ENCODE measurements at places on chromosomes 12 and 14.

DNA sequence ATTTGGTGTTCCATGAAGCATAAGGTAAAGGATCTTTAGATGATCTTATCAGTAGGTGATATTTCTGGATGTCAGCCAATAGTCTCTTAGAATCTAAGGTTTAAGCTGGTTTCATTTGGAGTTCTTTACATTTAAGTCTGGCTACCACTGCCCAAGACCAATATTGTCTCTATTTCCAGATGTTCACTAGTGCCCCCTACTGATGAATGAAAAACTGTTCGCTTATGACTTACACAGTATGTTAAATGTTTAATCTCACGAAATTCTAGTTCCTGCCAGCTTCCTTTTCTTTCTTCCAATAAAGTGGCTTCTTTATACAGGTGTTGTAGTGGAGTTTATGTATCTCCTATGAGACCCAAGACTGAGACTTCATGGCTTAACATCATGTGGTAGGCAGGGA is 31.8 kb upstream of the MIS18BP1 start:
- no peaks in the 10 kb centered on the region for H3K4me1 ChIP-seq
- no peaks in the 10 kb centered on the region for H3K27me3 ChIP-seq
- no peak overlapping the region for H3K27ac ChIP-seq
- DNase-seq = no peak
- no peaks in the 10 kb centered on the region for H3K36me3 ChIP-seq

DNA sequence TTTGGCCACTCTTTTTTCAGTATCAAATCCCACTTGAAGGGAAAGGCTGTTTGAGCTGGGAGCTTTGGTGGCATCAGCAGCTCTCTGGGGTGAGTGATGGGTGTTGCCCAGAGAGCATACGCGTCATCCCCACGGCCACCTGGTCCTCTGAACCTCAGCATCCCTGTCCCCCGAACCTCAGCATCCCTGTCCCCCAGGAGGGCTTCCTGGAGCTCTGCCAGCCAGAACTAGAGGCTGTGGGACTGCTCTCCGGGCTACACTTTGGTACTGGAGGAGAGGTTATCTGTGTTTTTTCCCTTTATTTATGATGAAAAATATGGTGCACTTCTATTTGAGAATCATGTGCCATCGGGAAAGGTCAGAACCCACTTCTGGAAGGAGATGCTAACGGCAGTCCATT is 131.5 kb upstream of the RTL1 start:
- H3K36me3 ChIP-seq = no peaks in the 10 kb centered on the region
- H3K4me1 ChIP-seq = no peaks in the 10 kb centered on the region
- H3K4me3 ChIP-seq = no peak overlapping the region
- no peak overlapping the region for H3K27ac ChIP-seq
- no peaks in the 10 kb centered on the region for H3K27me3 ChIP-seq

GRCh38 chr12:120094485-120094884 is 22.1 kb downstream of the RAB35 start:
- H3K4me3 ChIP-seq = no peak overlapping the region
- H3K4me1 ChIP-seq = no peaks in the 10 kb centered on the region
- no peaks in the 10 kb centered on the region for H3K27me3 ChIP-seq
- no peak for DNase-seq
- no peak overlapping the region for H3K27ac ChIP-seq

DNA sequence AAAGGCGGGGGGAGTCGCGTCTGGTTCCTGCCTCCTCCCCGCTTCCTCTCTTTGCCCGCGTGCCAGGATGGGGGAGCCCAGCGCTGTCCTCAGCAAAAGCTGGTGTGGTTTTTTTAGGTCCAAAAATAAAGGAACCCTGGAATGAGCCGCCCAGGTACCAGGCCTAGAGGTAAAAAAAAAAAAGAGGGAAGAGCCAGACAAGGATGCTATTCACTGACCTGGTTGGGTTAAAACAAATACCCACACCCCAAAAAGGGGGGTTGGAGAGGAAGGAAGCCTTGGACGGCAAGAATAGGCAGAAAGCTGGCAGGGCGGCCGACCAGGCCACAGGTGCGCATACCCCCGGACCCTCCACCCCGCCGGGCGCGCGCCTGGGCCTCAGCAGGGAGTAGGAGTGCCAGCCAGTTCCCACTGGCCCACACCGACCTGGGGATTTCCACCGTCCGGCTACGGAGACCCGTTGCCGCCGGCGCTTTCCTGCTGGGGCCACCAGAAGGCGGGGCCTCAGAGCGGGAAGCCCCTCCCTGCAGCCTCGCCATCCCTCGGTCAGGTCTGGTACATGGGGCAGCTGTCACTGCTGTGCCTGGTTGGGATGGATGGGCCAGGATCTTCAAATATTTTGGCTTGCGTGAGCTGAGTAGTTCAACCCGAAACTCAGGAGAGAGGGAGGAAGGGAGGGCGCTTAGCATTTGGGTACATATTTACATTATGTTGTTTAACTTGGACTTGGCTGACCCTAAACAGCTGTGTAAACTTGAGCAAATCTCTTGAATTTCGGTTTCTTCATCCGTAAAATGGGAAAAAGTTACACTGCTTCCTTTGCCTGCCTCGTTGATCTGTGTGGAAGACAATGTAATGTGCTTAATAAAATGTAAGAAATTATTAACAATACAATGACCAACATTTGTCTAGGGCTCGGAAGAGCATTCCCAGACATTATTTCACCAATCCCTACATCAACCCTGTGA is 5.4 kb upstream of the IRF2BPL start:
- no peaks in the 10 kb centered on the region for H3K36me3 ChIP-seq
- H3K27me3 ChIP-seq = no peaks in the 10 kb centered on the region
- peaks cover 68% of the 10 kb centered on the region for H3K4me1 ChIP-seq
- H3K4me3 ChIP-seq = peak overlapping the region; percentile 49
- peak overlapping the region; percentile 96 for H3K27ac ChIP-seq
- peak; percentile 77 for DNase-seq

- no peaks in the 10 kb centered on the region for H3K27me3 ChIP-seq
- no peak overlapping the region for H3K4me3 ChIP-seq
- no peak overlapping the region for H3K27ac ChIP-seq
Measured at GRCh38 chr12:23626791-23627190, 322.7 kb downstream of the SOX5 start.

DNA sequence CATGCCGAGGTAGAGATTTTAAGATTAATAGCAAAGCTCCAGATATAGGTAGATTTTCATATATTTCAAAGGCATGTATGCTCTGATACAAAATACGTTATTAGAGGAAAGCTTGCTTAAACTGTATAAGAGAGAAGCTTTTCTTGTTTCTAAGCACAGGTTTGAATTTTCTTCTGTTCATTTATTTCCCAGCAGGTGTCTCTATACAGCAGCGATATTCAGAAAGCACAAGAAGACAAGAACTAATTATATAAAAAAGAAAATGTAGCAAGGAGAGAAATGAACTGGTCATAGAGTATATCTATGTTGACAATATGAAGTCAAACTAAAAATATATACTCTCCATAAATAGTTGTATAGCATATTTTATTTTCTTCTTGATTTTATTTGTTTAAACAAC is 307.4 kb upstream of the NOVA1 start:
- H3K27ac ChIP-seq = no peak overlapping the region
- H3K36me3 ChIP-seq = no peaks in the 10 kb centered on the region
- H3K4me1 ChIP-seq = no peaks in the 10 kb centered on the region
- H3K4me3 ChIP-seq = no peak overlapping the region
- DNase-seq = no peak

GRCh38 chr14:73233564-73233963 is 3.7 kb upstream of the PAPLN start:
- H3K4me1 ChIP-seq = peaks cover 12% of the 10 kb centered on the region
- peaks cover under 1% of the 10 kb centered on the region for H3K36me3 ChIP-seq
- no peak overlapping the region for H3K27ac ChIP-seq
- DNase-seq = no peak
- peaks cover 26% of the 10 kb centered on the region for H3K27me3 ChIP-seq
- H3K4me3 ChIP-seq = no peak overlapping the region

- no peak for DNase-seq
- H3K4me3 ChIP-seq = no peak overlapping the region
- H3K4me1 ChIP-seq = no peaks in the 10 kb centered on the region
- no peaks in the 10 kb centered on the region for H3K36me3 ChIP-seq
Measured at GRCh38 chr14:48035836-48036235, 360.4 kb upstream of the MDGA2 start.

DNA sequence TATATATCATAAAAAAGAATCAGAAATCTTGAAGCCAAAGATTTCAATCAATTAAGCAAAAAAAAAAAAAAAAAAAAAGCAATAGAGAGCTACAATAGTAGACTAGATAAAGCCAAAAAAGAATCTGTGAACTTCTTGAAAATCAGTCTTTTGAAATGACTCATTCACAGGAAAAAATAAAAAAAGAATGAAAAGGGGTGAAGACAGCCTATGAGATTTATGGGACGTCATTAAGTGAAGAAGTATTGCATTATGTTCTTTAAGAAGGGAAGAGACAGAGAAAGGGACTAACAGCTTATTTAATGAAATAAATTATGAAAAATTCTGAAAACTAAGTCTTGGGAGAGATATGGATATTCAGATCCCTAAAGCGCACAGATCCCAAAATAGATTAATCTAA is 103.8 kb downstream of the ACSS3 start:
- H3K4me3 ChIP-seq = no peak overlapping the region
- no peak for DNase-seq
- H3K27ac ChIP-seq = no peak overlapping the region
- H3K4me1 ChIP-seq = no peaks in the 10 kb centered on the region
